Spinal cord (tissue), 10 donors: ENCODE measurements at places on chromosomes 12 and 14.

- DNase-seq, result no peak
Observed at GRCh38 chr12:48219631-48220030, 16.5 kb upstream of the OR10AD1 start.

DNA sequence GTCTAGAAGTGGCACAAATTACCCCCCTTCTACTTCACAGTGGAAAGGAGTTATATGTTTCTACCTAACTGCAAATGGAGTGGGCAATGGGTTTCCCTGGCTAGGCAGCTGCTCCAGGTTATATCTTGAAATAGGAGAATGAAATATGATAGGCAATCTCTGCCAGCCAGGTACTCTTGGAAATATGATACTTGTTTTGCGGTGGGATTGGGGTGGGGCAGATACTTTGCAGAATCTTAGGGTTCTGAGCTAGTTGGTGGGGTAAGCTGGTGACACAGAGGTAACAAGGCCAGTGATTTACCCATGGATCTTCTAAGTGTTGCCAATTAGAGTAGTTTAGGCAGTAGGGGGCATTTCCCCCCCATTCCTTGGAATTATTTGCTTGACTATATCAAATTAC lies 140.1 kb downstream of the ATP23 start:
- no peak for DNase-seq

- DNase-seq, result no peak
Observed at GRCh38 chr14:104171895-104172294, 33.5 kb downstream of the KIF26A start.

GRCh38 chr12:16726879-16727278 lies 120.9 kb upstream of the LMO3 start:
- DNase-seq, result no peak

GRCh38 chr14:76115010-76115422 lies 36.7 kb upstream of the GPATCH2L start:
- no peak for DNase-seq
